ENCODE measurements at places on chromosomes 1 and 21. TPM values are rescaled to one million over a fixed set of nuclear protein-coding genes. Genes with fewer than 3 reads are reported as not detected.

Gene CD1E
- polyA plus RNA-seq = 0.30 TPM

Gene SMIM1
- 10.7 TPM for polyA plus RNA-seq

Gene OR2T2
- polyA plus RNA-seq = not detected

Gene ISG15
- 234 TPM for polyA plus RNA-seq

Gene CDC42BPA
- 7.7 TPM for polyA plus RNA-seq

Gene KRTAP6-1
- polyA plus RNA-seq = not detected

Gene SRRM1
- 42.3 TPM for polyA plus RNA-seq

Gene PDE9A
- 6.6 TPM for polyA plus RNA-seq

Gene FCGR3A
- 27.1 TPM for polyA plus RNA-seq

Gene RHCE
- polyA plus RNA-seq = 0.26 TPM

Gene SLAMF8
- polyA plus RNA-seq = 67.0 TPM

Gene VANGL2
- 1.7 TPM for polyA plus RNA-seq

Gene PCSK9
- polyA plus RNA-seq = 15.5 TPM

Gene CHI3L2
- polyA plus RNA-seq = 206 TPM

Gene RHD
- 0.27 TPM for polyA plus RNA-seq

Gene GJA9
- 0.04 TPM for polyA plus RNA-seq

Gene SELP
- 9.3 TPM for polyA plus RNA-seq

Gene PROK1
- polyA plus RNA-seq = 0.05 TPM

Gene FLG2
- not detected for polyA plus RNA-seq
